Stimulated activated CD8-positive, alpha-beta memory T cell treated with anti-CD3 and anti-CD28 coated beads, Interleukin-2, amount 100 ng/mL, for 48 hours (primary cell): ENCODE measurements at places on chromosomes 16 and 17.
A peak's percentile ranks its signal among the peaks of the same experiment; 100 is the strongest.

- no peak for DNase-seq
Measured at GRCh38 chr16:28259091-28259780, 33.1 kb upstream of the SBK1 start.

GRCh38 chr17:35252651-35253050, 9.8 kb downstream of the SLFN5 start:
- DNase-seq, result no peak

DNA sequence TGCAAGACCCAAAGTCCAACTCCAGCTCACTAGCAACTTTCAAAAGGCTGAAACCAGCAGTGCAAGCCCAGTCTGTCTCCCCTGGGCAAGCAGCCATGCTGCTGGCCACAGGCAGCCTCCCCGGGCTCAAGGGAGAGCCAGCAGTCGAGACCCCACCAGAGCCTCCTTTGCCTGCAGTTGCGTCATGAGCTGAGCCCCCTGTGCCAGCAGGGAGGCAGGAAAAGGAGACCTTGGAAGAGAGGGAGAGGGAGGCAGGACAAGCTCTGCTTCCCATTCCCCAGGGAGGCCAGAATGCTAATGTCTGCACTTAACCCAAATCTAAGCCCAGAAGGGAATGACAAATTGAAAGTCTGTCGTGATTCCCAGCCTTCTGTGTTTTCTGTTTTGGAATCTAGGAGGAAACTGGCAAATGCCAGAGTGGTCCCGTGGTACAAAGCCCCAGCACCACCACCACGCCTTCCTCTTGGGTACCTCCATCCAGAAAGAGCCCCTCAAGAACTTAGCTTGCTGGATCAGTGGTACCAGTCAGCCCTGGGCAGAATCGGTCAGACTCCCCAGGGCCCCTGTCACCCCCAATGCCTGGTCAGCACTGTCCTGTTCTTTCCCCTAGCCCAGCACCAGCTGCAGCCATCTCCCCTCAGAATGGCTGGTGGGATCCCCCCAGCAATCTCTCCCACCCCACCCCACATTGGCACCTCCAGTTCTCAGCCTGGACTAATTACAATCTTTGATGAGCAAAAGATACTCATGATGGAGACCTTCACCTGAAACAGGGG, 99.3 kb upstream of the TNRC6C start:
- DNase-seq, result no peak

GRCh38 chr17:76681222-76682137, 29.3 kb downstream of the MXRA7 start:
- peak; percentile 57 for DNase-seq

- no peak for DNase-seq
Measured at GRCh38 chr17:73719588-73720071, 75.4 kb upstream of the SDK2 start.

DNA sequence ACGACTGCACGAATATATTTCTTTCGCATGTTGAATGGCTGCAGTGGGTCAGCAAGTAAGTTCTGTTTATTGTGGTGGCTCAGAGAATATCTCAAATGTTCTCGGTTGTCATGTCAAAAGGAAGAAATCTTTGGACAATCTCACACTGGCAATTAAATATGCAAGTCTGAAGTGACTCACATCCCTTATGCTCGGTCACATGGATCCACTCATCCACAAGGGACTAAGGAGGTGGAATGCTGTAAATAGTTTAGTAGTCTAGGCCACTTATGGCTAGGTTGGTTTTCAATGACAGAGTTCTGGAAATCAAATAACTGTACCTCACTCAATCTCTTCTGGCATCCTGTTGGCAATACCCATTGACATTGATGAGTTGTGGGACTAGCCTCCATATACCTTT, 33.0 kb upstream of the PMP22 start:
- DNase-seq, result no peak

DNA sequence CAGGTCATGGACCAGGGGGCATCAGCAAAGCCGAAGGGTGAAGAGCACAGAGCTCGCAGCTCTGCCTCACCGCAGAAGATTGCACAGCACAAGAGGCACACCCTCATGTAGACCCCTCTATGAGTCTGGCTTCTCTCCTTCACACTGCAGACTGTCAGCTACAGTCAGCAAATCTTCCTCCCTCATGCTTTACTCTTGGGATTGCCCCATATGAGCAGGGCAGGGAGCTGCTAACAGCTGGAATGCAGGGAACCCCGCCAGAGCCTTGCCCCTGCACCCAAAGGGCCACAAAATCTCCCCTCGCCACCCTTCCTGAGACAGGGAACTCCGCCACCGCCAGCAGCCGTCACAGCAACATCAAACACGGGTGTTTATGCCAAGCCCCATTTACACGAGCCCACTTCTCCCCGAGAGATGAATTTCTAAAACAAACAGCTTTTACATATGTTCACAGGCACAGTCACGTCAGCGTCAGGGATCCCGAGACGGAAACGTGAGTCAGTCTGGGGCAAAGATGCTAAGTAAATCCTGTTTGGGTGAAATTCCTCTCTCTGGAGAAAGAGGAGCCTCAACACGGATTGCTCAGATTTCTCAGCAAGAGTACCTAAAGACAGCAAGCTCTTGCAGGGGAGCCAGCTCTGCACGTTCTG, 121.9 kb downstream of the CDYL2 start:
- DNase-seq, result no peak

- no peak for DNase-seq
Measured at GRCh38 chr17:46968224-46968834, 10.7 kb downstream of the RPRML start.

DNA sequence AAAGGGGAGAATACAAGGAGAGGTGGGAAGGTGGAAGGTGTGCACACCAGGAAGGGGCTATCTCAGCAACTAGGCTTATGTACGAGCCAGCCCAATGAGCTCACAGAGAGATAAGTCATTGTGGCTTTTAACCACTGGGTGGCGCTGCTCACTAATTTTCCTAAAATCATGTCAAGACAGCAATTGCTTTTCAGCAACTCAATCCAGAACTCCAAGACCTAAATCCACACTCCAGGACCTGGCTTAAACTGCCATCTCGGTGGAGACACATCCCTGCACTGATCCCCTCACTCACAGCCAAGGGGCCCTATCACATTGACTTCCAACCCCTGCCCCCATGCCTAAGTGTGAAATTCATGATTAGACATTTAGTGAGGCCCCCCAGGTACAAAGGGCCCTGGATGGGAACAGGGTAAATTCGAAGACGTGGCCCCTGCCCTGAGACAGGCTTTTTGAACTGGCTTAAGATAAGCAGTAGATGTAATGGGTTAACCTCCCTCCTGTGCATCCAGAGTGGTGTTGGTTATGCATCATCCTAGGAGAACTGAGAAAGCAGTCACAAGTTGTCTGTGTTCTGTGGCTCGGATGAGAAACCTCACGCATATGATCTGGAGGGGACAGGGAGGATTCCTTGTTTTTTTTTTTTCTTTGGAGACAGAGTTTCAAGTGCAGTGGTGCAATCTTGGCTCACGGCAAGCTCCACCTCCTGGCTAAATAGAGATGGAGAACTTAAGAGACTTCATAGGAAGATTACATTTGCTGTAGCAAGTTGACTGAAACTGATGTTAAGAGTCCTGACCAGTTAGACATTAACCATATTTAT, 11.5 kb downstream of the CCL16 start:
- peak; percentile 64 for DNase-seq

GRCh38 chr17:41363881-41364280, 5.7 kb downstream of the KRT33B start:
- DNase-seq, result no peak

DNA sequence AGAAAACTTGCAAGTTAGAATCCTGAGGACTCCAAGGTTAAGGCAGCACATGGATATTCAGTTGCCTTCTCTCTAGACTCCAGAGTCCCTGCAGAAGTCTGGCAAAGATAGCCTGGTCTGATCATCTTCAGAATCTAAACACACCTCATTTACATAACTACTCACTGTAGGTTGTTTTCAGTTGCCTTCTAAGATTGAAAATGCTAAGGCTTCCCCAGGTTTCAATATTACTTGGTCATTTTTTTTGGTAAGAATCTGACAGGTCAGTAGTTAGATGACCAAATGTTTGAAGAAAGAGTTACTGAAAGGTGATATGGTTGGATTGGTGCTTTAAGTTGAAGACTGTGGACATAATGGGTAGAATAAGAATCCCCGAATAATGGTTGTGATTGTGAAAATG, 205.4 kb upstream of the KCNJ16 start:
- DNase-seq, result no peak

GRCh38 chr16:74123826-74124225, 172.8 kb upstream of the PSMD7 start:
- no peak for DNase-seq

DNA sequence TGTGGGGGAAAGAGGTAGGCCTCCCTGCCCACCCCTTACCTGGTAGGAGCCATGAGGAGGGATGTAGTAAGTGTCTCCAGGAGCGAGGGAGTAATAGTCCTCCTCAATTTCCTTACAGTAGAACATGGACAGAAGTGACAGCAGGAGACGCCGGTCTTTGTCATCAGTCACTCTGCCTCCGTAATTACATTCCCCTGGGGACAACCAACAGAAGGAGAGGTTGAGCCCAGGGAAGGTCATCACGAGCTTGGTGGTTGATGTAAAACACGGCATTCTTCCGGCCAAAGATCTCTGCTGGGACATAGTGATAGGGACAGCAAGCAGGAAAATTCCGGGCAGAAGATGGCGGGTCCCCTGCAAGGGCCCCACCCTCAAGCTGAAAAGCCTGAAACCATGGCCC, 47.9 kb downstream of the LYRM1 start:
- DNase-seq, result no peak

GRCh38 chr17:193841-194806, 12.7 kb upstream of the DOC2B start:
- no peak for DNase-seq

- no peak for DNase-seq
Measured at GRCh38 chr17:14070344-14070984, 1.2 kb downstream of the COX10 start.

GRCh38 chr16:50393858-50394802, 25.3 kb upstream of the BRD7 start:
- no peak for DNase-seq

- no peak for DNase-seq
Measured at GRCh38 chr17:7129311-7129710, 14.7 kb upstream of the ASGR2 start.

DNA sequence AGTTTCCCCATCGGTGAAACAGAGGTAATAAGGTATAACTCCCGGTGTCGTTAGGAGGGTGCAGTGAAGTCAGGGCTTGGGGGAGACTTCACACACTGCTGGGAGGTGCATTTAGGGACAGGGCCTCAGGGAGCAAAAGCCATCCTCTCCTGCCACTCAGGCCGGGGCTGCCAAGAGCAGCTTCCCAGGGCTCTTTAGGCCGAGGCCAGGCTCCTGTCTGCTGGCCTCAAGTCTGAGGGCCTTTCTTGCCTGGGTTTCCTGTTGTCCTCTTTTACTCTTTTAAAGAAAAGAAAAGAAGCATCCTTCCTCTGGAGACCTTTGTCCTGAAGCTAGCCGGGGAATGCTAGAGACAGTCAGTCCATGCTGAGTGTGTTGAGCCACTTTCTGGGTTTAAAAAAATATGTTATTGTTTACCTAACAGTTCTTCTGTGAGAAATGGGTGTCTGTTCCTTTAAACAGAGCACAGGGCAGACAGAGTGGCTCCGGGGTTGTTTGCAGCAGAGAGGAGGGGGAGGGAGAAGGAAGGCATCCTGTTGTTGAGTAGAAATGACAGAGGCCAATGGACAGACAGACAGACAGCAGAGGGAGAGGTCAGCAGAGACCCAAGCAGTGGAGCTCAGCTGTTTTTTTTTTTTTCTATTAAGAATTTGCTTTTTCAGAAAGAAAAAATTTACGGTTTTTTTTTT, 79.1 kb downstream of the C17orf67 start:
- no peak for DNase-seq

- DNase-seq, result no peak
Measured at GRCh38 chr17:80030730-80031410, 4.8 kb downstream of the TBC1D16 start.

- no peak for DNase-seq
Measured at GRCh38 chr17:278676-279059, 73.9 kb downstream of the RPH3AL start.
